ENCODE measurements at places on chromosomes 16 and 17.
A peak's percentile ranks its signal among the peaks of the same experiment; 100 is the strongest.

DNA sequence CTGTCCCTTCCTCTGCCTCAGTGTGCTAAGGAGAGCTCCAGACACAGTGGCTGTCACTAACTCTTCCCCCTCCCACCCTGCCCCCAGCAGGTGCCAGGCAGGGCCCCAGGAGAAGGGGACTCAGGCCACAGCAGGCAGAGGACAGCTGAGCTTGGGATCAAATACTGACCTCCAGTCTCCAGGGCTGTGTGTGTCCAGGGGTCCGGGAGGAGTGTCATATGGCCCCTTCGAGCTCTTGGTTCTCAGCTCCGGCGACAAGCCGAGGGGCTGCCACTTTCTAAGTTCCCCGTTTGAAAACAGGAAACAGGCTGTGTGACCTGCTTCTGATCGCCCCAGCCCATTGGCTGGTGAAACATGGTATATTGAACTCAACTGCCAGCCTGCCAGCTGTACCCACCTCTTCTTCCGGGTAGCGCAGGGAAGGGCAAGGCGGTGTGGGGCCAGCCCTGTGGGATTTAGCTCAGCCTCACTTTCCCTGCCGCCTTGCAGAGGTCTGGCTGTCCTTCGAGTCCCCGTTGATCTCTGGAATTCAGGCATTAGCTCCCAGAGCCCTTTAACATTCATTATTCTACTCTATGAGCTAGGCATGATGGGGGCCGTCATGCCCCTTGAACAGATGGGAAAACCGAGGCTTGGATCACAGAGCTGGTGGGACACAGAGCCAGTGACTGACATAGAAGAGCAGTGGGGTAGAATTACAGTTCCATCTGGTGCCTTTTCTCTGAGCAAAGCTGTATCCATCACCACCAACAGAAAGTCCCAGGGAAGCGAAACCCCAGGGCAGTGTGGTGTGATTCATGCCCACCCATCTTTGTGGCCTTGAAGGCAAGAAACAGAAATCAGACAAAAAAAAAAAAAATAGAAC lies at the start of gene SNX20:
Gene SNX20, minus strand, starts transcription at position 292 of the 865 bp plus-strand sequence. CDS start 3,786 bp downstream, outside the sequence.
- peak; percentile 87 for DNase-seq

- DNase-seq, result peak; percentile 92
Observed at GRCh38 chr16:84940670-84941551, 70.4 kb downstream of the ZDHHC7 start.

DNA sequence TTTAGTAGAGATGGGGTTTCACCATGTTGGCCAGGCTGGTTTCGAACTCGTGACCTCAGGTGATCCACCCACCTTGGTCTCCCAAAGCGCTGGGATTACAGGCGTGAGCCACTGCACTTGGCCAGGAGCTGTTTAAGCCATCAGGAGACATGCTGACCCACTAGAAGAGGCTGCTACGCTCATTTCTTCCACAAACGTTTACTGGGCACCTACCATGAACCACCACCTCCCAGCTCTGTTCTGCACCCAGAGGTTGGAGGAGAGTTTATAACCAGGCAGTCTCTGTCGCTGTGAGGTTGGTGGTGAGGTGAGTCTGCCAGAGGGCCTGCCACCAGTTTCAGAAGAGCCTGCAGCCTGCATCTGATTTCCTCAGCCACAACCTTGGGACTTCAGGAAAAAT lies 51.8 kb downstream of the SF3B3 start:
- DNase-seq, result no peak

DNA sequence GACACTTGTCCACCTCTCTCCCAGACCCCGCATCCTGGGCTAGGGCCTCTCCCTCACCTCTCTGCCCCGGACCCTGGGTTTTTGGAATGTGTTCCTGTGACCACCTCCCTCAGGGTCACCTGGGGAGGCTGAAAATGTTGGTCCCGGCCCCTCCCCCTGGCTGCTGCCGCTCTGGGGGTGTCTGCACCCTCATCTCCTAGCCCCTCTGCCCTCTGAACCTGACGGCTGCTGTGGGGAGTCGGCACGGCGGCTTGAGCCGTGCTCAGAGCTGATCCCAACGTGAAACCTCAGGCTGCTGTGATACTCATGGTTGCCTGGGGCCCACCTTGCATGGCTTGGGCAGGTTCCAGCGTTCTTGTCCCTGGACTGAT lies 42.8 kb downstream of the ADCY7 start:
- DNase-seq, result no peak

DNA sequence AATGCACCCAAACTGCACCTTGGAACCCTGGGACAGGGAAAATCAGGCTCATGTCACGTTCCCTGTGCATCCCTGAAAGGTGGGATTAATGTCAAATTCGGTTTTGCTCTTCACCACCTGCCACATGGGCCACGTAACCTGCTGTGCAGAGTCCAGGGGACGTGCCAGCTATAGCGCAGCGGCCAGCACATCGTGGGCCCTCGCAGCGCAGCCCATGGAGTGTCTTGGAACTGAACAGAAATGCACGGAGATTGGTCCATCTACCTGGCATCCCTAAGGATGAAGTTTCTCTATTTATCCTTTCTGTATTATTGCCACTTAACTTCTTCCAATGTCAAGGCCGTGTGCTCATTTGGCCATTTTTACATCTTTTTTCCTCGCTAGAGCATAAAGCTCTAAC lies 68.1 kb upstream of the TRAP1 start:
- DNase-seq, result no peak

DNA sequence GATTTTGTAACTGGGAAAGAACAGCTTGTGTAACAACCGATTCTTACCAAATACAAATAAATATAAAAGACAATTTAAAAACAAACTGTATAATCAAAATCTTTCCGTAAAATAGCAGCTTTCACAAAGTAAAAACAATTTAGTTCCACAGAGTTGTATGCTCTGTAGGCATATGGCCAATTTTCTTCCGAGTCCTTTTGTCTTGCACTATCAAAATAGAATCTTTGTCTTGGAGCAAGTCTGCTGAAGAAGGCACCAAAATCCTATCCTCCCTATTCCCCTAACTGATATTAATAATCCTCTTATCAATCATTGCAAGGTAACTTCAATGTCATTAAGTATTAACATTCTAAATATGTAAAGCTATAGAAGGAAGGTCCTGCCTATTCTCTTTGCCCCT lies 7.6 kb downstream of the THUMPD1 start:
- no peak for DNase-seq

- no peak for DNase-seq
Observed at GRCh38 chr17:4766723-4767122, 5.0 kb upstream of the TM4SF5 start.

DNA sequence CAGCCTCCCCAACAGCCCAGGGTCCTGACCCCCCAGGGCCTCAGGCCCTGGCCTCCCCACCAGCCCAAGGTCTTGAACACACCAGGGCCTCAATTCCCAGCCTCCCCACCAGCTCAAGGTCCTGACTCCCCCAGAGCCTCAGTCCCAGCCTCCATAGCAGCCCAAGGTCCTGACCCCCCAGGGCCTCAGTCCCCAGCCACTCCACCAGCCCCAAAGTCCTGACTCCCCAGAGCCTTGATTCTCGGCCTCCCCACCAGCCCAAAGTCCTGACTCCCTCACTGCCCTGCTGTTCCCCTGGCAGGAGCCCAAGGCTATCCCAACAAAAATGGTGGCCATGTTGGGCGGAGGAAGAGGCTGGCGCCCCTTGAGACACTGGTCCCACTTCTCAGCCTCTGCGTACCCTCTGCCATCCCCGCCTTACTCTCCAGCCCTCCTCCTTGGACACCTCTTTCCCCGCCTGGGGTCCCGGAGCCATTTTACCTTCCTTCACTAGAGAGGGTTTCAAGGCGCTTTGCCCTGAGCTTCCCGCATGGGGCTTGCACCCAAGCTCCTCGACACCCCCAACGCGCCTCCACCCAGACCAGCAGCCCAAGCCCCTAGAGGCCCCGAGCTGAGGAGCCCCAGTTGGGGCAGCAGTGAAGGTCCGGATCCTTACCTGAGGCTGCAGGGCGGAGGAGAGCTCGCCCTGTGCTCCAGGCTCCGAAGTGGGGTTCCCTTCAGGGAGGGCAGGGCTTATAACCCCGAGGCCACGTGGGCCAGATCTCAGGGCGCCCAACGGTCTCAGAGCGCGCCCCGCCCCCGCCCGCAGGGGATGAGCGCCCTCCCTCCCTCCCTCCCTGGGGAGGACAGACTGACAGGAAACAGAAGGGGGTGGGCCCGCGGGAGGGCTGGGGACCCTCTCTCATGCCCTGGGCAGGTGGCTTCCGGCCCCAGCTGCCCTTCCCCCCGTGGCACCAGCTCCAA lies 3.5 kb upstream of the TSPOAP1 start:
- DNase-seq, result no peak

DNA sequence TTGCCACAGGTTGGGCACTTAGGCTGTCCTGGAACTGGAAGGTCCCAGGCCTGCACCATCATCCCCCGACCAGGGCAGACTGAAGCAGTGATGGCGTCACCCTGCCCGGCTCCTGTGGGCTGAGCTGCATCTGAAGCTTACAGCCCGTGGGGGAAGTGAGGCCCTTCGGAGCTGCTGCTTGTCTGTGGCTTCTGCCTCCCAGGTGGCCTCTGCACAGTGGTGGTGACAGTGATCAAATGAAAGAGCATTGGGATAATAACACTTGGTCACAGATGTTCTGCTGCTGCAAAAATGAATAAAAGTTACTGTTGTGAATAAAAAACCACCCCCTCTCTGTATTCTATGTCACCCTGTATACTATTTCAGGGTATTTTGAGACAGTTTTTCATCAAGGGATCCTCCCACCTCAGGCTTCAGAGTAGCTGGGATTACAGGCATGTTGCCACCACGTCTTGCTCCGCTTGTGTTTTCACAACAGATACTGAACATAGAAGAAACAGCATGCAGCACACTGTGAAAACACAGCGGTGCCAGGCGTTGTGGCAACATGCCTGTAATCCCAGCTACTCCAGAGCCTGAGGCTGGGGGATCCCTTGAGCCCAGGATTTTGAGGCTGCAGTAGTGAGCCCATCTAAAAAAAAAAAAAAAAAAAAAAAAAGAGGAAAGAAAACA lies 165.0 kb downstream of the LGALS9B start:
- DNase-seq, result no peak

DNA sequence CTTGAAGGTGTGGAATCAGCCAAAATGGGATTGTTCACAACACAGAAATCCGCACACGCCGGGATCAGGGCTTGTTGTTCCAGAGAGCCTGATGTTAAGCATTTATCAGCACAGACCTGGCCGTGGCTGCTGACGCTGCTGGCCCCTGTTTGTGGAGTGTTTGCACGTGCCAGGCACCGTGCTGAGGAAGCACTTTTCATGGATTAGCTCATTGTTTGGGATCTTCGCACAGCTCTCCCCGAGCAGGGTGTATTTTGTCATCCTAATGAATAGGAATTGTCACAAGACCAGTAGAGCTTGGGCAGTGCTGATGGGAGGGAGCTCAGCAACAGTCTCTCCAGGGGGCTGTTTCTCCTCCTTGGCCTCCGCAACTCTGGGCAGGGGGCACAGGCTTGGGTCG lies 160.4 kb upstream of the PLCG2 start:
- no peak for DNase-seq

- DNase-seq, result no peak
Observed at GRCh38 chr16:1154291-1154886, 1.5 kb downstream of the CACNA1H start.

GRCh38 chr17:41785859-41786226 lies 668 bp downstream of the JUP start:
- DNase-seq, result peak; percentile 95

DNA sequence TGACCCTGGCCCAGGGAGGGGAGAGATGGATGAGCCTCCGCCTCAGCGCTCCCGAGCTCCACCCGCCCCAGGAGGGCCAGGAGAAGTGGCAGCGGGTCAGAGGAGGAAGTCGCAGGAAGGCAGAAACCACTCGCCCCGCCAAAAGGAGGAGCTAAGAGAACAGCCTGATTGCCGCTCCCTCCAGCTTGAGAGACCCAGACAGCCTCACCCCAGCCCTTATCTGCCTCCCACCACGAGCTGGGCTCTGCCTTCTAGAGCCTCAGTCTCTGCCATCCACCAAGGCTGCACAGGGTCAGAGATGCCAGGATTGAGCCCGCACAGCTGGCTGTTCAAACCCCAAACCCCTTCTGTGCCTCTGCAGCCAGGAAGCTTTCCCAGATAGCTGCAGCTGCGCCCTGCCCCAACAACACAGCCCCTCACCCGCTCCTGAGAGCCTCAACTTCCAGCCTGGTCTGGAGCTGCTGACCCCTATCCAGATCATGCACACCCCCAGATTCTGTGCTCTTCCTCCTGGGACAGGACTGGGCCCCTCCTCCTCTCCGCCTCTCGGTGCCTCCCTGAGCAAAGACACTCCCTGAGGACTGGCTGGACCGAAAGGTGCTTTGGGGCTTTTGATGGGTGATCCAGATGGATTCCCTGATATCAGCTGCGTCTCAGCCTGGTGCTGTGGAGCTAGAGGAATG lies 1.0 kb upstream of the ATP2A3 start:
- DNase-seq, result peak; percentile 92

DNA sequence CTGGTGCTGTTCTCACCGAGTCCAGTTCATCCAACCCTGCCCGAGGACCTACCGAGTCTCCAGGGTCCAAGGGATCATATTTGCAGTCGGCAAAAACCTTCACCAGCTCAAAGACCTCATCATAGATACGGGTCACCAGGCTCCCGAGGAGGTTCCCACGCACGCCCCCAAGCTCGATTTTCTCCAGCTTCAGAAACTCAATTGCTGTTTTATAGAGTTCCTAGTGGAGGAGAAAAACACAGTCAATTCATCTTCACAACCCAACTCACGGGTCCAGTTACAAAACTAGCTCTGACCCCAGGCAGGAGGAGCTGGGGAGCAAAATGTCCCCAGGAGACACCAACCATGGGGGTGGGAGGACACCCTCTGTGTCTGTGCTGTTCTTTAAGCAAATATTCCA lies 10.2 kb downstream of the DNAH17 start:
- no peak for DNase-seq

Measured in lower leg skin (tissue), 4 donors.